ENCODE measurements at places on chromosomes 3 and 15.

DNA sequence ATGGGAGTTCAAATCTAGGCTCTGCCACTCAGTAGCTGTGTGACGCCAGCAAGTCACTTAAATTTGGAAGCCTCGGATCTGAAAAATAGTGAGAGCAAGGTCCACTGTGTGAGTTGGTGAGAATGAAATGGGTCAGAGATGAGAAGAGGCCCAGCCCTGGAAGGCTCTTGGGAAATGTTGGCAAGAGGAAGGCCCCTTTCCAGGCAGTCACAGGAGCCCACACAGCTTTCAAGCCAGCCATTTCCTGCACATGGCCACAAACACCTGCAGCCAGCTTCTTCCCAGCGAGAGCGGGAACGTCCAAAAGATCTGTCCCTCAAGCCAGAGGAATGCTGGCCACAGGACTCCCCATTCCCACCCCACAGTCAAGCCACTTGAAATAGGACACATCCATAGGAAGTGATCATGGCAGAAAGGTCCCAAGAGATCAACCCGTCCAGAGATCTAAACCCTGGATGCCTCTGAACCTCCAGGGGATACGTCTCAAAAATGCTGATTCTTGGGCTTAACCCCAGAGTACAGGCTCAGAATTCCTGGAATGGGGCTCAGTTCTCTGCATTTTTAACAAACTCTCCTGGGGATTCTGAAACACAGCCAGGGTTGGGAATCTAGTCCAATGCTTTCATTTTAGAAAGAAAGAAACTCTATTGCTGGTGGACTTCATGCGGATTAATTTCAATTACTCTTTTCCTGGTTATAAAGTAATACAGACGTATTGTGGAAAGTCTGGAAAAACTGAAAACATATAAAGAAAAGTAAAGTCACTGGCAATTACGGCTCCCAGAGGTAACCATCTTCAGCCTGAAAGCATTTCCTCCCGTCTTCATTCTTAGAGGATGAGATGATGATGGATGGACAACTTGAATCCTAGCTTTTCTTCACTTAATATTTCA lies 35.9 kb downstream of the NTRK3 start:
- DNase-seq, result no peak

- peak; percentile 70 for DNase-seq
These were observed 67.7 kb downstream of the LDHAL6B start for GRCh38 chr15:59274126-59274970.

GRCh38 chr3:113051787-113052186 lies 61.0 kb downstream of the GTPBP8 start:
- DNase-seq, result no peak

DNA sequence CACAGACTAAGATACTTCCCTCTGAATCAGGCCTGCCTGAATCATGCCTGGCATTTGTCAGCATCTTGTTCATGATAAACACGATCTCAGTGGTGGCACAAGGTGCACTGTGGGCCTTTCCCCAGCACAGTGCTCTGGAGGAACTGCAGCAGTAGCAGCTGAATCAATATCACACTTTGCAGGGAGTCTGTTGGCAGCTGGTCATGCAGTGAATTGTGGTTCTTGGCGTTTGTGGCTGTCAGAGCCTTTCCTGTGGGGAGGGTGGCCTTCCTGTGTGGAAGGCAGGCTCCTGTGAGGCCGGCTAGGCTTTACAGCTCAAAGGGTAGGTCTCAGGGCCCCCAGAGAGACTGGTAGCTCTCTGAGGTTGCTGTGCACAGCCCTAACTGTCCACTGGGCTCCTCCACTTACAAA lies 54.4 kb upstream of the TLE3 start:
- DNase-seq, result peak; percentile 26

DNA sequence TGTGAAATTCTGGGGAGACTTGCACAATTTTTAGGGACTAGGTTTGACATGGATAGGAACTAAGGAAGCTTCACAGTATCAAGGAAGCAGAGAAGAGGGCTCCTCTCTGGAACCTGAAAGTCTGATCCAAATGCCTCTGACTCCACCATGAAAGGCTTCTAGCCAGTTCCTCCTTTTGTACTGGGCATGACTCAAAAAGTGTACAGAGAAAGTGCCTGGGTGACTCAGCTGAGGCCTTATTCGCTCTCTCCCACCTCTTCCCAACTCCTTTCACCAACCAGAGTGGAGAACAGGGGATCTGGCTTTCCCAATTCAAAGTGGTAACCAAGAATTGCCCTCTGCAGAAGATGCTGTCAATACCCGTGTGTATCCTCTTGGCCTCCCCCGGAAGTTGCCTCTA lies 342.9 kb upstream of the PROK2 start:
- DNase-seq, result peak; percentile 75

GRCh38 chr15:78077053-78077870 lies at the start of gene TBC1D2B:
Gene TBC1D2B, minus strand, starts transcription at chr15:78077711. Its CDS starts 59 bp downstream, at chr15:78077652.
- peak; percentile 59 for DNase-seq

DNA sequence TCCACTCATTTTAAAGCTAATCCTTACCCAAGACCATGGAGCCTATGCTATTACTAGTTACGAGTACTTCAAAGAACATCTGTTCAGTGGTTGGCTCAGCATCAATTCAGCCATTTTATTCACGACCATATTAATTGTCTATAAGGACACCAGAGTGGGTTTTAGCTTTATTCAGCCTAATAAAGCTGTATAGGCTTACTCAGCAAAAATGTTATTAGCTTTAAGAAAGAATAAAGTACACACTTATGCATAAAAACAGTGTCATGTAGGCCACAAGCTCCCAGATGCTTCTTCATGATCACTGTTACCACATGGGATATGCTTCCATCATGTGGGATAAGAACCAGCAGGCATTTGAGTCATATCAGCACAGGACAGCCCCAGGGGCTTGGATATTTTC lies 87.4 kb upstream of the GPR149 start:
- DNase-seq, result no peak

- no peak for DNase-seq
These were observed 235.8 kb upstream of the ARHGEF26 start for GRCh38 chr3:153885359-153885758.

DNA sequence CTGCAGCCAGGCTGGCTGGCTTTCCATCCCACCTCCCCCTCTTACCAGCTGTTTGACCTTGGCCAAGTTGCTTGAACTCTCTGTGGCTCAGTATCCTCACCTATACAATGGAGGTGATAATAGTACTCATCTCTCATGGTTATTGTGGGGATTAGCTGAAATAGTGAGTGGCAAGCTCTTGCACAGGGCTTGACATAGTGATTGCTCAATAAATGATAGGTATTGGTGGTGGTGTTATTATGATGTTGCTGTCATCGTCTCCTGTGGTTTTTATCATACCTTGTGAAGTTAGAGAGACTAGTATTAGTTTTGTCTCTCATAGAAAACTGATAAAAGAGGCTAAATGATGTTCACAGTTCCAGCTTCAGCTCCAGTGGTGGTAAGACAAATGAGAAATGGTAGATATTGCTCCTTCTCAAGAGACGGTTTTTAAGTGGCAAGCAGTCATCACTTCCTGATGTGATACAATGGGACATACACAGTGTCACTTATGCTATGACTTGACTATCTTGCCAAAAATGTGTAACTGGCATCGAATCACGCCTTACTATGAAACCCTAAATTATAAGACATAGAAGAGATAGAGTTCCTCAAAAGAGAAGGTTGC lies 12.1 kb upstream of the UBE2E1 start:
- no peak for DNase-seq

- DNase-seq, result peak; percentile 48
These were observed 660.8 kb downstream of the MECOM start for GRCh38 chr3:169002689-169003088.

- no peak for DNase-seq
These were observed 23.7 kb downstream of the IFT122 start for GRCh38 chr3:129463716-129464115.

DNA sequence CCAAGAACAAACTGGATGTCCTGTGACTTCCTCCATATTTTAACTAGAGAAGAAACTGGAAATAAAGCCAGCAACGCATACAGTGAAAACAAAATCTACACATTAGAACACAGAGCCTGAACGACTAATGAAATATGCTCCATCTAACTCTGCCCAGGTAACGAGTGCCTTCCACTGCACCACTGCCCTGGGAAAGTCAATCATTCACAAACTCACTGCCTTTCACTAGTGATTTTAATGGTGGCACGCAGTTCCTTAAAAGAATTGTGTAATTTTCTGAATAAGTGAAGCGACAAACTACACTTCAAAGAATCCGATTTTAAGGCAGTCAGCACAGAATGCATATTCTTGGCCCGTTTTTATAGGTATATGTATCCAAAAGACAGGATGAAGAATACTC lies 416.0 kb downstream of the SHQ1 start:
- DNase-seq, result no peak

GRCh38 chr3:15645246-15645645 lies 43.7 kb downstream of the BTD start:
- DNase-seq, result no peak

- no peak for DNase-seq
These were observed 356.6 kb upstream of the UBE2E2 start for GRCh38 chr3:22846566-22846965.

- peak; percentile 90 for DNase-seq
These were observed 149.1 kb upstream of the CD96 start for GRCh38 chr3:111392894-111393398.

DNA sequence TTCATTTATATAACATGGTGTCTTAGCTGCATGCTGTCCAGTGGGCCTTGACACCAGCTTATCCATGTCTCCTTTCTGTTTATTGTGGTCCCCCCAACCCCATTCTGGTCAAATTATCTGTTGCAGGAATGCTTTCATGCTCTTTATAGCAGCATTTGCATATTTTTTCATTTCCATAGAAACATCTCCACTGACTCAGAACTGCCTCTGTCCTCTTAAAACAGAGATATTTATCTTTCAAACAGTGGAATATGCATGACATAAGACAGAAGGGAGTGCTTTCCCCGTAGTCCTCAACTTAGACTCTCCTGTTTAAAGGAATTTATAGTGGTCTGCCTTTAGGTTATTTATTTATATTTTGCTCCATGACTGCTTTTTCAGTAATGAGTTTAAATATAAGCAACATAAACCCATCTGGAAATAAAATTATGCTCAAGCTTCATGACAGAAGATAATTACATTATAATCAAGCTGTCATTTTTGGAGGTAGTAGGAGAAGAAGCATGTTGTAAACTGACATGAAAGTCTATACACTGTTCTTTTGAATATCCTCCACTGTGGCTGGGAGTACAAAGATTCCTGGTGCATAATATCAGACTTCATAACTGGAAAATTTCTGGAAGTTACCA lies 179.5 kb upstream of the CD96 start:
- no peak for DNase-seq

GRCh38 chr3:195774917-195775316 lies 36.8 kb downstream of the MUC4 start:
- DNase-seq, result peak; percentile 6

- DNase-seq, result peak; percentile 29
These were observed 75.2 kb downstream of the SLCO3A1 start for GRCh38 chr15:91928675-91929074.

DNA sequence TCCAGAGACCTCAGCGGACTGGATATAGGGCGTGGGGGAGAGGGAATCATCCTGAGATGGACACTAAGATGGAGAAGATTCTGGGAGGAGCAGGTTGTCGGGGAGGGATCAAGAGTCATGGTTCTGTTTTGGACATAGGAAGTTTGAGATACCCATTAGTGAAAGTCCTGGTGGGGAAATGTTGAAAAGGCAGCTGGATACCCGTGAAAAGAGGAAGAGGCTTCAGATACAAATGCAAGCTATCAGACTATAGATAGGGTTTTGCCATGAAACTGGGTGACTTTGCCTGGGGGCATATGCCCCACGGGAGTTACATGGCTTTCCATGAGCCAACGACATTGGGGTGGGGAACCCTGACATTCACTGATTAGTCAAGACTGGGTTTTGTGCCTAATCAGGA lies 1.1 kb upstream of the GPR62 start:
- no peak for DNase-seq

DNA sequence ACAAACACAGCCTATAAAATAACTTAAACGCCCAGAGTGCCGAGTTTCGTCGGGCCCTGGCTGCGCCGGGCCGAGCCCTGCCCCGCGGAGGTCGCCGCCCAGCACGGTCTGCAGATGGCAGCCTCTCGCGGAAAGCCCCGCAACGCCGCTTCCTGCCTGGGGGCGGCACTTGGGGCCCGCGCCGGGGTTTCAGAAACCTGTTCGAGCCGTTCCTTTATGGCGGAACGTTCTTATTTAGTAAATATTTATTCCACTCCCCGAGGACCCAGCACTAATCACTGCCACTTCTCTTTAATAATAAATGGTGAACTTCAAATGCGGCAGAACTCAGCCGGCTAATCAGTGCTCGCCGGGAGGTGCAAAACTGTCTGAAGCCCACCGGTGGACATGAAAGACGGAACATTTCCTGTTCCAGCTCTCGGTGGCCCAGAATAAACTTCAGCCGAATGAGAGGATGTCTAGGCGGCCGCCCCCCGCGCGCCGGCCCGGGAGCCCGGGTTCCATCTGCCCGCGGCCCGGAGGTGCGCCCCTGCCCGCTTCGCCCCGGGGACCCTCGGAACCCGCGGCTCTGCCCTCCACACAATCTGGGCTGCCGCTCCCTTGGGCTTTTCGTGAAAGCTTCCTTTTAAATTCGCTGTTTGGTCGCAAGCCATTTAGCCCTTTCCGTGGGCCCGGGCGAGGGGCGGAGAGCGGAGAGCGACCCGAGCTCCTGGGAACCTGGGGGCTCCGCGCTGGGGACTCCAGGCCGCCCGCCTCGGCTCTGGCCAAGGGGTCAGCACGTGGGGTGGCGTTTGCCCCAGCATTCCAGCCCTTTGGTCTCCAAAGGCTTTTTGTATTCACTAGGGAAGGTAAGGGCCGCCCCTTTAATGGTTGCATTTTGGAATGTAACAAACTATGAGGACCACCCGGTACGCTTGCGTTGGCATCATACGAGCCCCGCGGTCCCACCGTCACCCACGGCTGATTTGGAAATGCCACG lies 110.8 kb upstream of the ATP11B start:
- peak; percentile 57 for DNase-seq

DNA sequence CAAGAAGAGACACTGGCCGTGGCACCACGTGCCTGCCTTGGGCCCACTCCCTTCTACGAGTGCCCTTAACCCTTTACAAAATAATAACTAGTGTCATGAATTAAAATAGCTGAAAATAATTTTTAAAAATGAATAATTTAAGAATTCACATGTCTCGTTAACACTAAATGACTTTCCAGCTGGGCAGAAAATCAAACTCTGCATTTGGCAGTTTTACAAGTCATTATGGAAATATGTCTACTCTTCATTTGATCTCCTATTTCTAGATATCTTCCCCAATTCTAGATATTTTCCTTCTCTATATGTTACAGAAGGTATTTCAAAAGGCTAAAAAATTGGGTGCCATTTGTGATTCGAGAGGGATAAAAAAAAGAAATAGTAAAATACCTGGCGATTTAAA lies 100.2 kb downstream of the RORA start:
- DNase-seq, result no peak

GRCh38 chr3:180408654-180409053 lies 193.3 kb upstream of the TTC14 start:
- peak; percentile 83 for DNase-seq

Data from epithelial cell of esophagus (primary cell).